ENCODE measurements at places on chromosomes 12 and 14.

GRCh38 chr14:68761391-68761790, 31.5 kb downstream of the ZFP36L1 start:
- DNase-seq, result no peak

DNA sequence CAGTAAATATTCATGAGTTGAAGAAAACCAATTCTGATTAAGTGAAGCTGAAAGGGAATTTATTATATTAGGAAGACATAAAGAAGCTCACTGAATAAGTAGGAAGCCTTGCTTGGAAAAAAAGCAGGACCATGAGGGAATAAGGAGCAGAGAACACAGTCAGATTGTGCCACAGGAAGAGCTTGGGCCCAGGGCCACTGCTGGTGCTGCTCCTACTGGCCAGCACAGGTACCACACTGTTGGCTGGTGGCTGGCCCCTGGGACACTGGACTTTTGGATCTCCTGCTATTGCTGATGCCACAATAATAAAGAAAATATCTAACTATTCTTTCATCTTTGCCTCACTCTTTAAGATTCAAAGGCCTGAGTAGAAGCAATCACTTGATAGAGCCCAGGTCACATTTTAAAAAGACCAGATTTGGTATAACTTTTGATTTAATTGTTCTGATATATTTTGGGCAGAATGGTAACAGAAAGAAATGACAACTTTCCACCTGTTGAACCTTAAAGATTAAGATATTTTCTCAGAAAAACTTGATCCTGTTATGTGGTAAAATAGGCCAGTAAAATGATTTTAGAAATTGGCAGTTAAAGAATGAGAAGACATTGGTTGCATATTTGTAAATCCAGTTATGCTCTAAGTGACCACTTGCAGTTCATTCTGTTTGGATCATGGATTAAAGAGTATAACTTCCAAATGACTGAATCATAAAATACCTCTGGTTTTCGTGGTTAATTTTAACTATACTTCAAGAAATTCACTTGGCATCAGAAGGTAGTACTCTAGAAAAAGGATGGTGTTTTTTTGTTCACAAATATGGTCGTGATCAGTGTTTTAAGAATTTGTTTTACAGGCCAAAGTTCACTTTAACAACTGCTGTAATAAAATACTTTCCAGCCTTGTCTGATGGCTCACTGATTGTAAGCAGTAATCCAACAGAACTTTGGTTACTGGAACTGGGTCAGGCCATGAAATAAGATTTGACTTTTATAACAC, 68.3 kb downstream of the DERA start:
- DNase-seq, result no peak

- peak; percentile 11 for DNase-seq
Measured at GRCh38 chr14:102602421-102603292, 10.2 kb downstream of the RCOR1 start.

- DNase-seq, result no peak
Measured at GRCh38 chr12:79766705-79767464, 76.1 kb upstream of the PAWR start.

DNA sequence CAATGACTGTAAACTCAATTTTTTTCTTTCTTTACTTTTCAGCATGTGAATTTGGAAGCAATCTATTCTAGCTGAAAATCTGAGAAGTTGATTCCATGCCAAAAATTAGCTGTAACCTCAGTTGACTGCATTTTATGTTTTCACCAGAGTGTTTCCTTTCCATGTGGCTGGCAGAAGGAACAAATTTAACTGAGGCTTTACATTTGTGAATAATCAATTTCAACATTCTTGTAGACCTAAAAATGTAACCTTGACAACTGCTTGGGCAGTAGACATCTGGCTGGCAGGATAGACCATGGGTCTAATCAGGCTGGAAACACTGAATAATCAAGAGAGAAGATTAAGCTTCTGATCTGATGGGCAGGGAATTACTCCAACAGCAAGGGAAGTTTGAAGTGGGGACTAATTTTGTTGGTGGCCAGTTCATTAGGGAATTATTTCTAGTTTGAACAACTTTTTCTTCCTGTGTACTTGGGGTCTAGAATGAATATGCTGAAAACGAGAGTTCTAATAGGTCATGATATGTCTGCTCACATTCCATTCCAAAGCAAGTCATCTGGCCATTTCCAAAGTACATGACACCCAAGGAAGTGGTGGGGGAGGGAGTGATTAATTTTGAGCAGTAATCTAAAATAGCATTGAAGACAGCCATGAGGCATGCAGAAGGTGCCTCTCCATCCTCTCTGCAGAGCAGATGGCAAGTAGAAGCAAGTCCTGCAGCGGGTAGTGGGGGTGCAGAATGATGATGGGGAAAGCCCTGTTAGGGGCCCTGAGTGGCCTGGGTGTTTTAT, 68.2 kb downstream of the ATP23 start:
- no peak for DNase-seq

DNA sequence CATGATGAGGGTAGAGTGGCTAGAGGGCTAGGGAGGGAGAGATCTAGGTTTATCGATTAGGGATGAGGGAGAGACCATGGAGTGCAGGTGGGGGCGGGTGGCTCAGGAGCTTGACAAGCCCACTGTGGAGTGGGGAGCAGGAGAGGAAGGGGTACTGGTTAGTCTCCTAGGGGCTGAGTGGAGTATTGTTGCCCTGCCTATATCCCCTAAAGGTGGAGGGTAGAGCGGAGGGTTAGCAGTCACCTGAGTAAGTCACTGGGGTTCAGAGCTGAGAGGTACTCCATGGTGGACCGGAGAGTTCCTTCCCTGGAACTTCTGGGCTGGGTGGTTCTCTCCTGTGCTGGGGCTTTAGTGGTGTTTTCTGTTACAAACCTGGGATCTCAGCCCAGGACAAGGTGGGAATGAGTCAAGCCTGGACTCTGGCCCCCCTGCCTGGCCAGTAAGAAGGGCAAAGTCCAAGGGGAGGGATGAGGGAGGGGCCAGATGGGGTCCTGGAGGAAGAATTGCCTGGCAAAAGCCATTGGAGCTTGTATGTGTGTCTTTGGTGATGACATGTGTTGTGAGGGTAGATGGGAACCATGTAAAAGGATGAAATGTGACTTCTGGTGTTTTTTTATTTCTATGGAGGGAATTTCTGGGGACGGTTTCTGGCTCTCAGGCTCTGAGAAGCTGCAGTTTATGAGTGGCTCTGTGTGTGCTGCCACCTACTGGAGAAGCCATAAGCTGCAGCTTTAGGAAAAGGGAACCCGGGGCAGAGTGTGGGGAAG, at the start of gene CIDEB:
CIDEB (minus strand) TSS at position 403 of the 767 bp plus-strand sequence; CDS start at position 284, 119 bp downstream.
- DNase-seq, result peak; percentile 86

GRCh38 chr14:21039585-21040369, 2.4 kb upstream of the RNASE7 start:
- DNase-seq, result peak; percentile 24

Data from Peyer's patch (tissue), 4 donors.